ENCODE measurements at places on chromosomes 1 and 21. TPM values are rescaled to one million over a fixed set of nuclear protein-coding genes. Genes with fewer than 3 reads are reported as not detected.

The RHOU gene
- 0.72 TPM for total RNA-seq

The UBL4B gene
- total RNA-seq, result 1.1 TPM

- no peak overlapping the region for H3K27ac ChIP-seq
- no peaks in the 10 kb centered on the region for H3K27me3 ChIP-seq
- H3K4me3 ChIP-seq, result no peak overlapping the region
- no peaks in the 10 kb centered on the region for H3K4me1 ChIP-seq
Measured at GRCh38 chr1:171563675-171564074, 58.4 kb upstream of the MYOCOS start.

DNA sequence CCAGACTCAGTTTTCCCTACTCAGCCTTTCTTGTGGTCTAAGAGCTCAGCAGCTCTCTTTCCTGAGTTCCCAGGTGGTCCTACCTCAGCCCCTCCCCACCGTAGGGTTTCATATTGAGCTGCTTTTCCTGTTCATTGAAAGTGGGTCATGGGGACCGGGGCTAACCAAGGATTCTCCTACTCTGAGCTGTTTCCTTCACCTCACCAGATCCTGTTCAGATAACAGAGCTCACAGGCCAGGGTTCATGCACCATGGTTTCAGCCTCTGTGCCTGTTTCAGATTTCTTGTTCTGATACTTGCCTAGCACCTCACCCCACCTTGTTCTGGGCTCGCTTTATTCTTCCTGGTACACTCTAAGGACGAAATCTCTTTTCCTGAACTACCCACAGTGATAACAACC is 8.5 kb downstream of the UBQLN4 start:
- no peak overlapping the region for H3K4me3 ChIP-seq
- no peak for DNase-seq
- H3K36me3 ChIP-seq, result peaks cover 41% of the 10 kb centered on the region
- H3K27ac ChIP-seq, result no peak overlapping the region

- H3K4me3 ChIP-seq, result no peak overlapping the region
- no peak for DNase-seq
- H3K27me3 ChIP-seq, result no peaks in the 10 kb centered on the region
- H3K4me1 ChIP-seq, result peaks cover 3% of the 10 kb centered on the region
- no peaks in the 10 kb centered on the region for H3K36me3 ChIP-seq
Measured at GRCh38 chr1:24126018-24126671, 14.2 kb upstream of the MYOM3 start.

DNA sequence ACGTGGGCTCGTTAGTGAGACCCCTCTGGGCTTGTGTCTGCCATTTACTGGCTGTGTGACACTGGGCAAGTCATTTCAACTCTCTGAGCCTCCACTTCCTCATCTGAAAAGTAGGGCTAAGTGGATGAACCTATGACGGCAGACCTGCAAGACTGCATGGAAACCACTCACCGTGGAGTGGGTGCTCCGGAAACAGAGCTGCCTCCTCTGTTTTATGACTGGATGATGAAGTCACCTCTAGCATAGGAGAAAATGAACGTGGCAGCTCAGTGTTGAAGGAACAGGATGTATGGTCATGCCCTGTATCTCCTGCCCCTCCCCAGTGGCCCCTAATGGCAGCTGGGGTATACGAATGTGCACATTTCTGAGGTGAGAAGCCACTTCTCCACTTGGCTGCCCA is 40.5 kb downstream of the STPG1 start:
- no peak overlapping the region for H3K27ac ChIP-seq
- no peaks in the 10 kb centered on the region for H3K36me3 ChIP-seq
- no peak overlapping the region for H3K4me3 ChIP-seq
- H3K27me3 ChIP-seq, result no peaks in the 10 kb centered on the region

DNA sequence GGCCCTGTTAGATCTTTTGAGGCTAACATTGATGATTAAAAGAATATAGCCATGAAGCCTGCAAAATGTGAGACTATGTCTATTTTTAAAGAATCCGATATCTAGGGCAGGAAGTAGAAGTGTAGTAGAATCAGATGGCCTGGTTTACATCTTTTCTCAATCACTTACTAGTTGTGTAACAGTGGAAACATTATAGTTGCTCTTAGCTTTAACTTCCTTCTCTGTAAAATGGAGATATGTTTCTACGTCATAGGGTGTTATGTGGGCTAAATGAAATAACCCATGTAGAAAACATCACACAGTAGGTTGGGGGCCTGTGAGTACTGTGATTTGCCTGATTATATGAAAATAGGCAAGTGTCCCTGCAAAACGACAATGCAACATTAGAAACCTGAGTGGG is 4.4 kb upstream of the IGFN1 start:
- no peak overlapping the region for H3K4me3 ChIP-seq
- H3K4me1 ChIP-seq, result peaks cover 11% of the 10 kb centered on the region
- no peak overlapping the region for H3K27ac ChIP-seq
- no peaks in the 10 kb centered on the region for H3K36me3 ChIP-seq
- DNase-seq, result no peak
- H3K27me3 ChIP-seq, result peaks cover 16% of the 10 kb centered on the region

All from osteoblast (primary cell).